ENCODE measurements at places on chromosomes 2 and 18.

GRCh38 chr18:42341423-42341822 lies 386.4 kb downstream of the PIK3C3 start:
- no peak for DNase-seq

DNA sequence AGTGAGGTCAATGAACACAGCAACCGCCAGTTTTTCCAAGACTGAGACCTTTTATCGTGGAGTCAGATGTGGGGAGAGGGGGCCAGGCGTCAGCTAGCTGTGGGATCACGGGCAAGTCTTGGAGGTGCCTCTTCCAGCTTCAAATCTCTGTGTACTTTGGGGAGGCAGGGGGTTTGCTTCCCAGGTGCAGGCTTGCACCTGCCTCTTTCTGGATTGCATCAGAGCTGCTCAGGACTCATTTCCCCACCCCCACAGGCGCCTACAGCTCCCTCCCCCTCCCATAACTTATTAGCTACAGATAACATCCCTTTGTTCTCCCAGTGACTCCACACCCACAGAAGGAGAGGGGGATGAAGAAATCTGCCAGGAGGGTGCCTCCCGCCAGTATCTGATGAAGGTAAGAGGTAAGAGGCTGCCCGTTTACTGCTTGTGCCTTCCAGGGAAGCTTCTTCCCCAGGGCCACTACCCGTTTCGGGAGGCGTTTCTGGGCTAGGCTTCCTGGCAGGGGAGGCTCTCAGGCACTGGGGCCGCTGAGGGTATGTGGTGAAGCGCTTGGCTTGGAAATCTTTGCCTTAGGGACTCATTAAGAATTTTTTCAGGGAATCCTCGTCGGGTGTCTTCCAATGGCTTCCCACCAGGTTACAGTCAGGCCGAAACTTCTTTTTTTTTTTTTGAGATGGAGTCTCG lies 18.8 kb upstream of the MRPL33 start:
- no peak for DNase-seq

- DNase-seq = no peak
Observed at GRCh38 chr2:15115776-15116175, 445.4 kb downstream of the NBAS start.

GRCh38 chr2:236753606-236754270 lies 184.1 kb downstream of the ACKR3 start:
- no peak for DNase-seq

DNA sequence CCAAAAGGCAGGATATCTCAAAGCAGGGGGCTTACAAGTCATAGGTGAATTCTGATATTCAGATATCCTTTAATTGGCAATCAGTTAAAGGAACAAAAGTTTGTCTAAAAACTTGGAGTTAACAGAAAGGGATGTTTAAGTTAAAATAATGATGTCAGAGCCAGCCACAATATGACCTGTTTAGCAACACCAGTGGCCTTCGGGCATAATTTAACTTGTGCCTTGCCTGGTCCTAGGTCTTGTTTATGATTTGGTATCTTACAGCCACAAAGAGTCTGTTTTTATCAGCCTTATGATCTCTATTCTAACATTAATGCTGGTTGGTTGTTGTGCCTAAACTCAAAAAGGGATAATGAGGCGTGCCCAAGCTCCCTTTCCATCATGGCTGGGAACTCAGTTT lies 252.9 kb downstream of the RNF152 start:
- no peak for DNase-seq

GRCh38 chr2:54577944-54578647 lies 122.0 kb downstream of the SPTBN1 start:
- DNase-seq = no peak

DNA sequence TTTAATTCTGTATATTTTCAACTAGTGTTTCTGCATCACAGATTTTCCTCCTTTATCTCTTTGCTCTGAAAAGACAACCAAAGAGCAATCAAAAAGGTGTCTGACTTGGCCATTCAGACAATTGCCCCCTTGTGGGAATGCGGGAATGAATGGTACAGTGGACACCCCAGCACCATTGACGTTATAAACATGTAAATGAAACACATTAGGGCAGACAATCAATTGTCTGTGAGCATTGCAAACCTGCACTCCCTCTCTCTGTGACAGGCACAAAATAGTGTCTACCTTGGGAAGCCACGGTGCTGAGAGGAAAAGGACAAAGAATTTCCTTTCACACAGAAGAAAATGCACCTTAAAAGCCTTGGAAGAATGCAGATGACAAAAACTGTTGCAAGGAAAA lies 8.0 kb downstream of the ZEB2 start:
- no peak for DNase-seq

DNA sequence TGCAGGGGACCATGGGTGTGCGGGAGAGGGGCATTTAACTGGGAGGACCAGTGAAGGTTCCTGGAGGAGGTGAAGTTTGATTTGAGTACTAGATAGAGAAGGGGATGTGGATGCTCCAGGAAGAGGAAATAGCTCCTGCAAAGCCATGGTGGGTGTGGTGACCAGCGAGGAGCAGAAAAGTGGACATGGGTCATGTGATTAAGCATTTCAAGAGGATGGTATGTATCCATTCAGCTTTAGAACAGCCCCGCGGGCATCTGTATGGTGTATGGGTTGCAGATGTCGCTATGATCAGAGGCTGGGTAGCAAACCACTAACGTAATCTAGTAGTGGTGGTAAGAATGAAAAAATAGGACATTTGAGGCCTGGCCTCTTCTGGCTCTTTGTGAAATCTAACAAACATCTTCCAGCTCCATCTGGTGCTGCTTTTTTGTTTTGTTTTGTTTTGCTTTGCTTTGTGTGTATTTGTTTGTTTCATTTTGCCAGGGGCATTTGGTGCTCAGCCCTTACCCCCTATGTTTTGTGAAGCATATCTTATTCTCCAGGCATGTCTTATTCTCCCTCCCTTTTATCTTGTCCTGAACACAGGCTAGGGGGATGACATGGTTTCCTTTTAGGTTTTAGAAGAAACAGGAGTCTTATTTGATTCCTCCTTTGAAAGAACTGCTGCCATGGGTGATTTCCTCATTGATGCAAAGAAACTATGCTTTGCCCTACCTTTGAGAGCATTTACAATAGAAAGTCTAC lies 226.1 kb downstream of the LRRTM1 start:
- no peak for DNase-seq

- DNase-seq = no peak
Observed at GRCh38 chr2:180669016-180669415, 311.4 kb upstream of the UBE2E3 start.

- DNase-seq = no peak
Observed at GRCh38 chr18:21735452-21736015, 5.1 kb upstream of the MIB1 start.

- DNase-seq = no peak
Observed at GRCh38 chr2:98482362-98482761, 37.7 kb downstream of the INPP4A start.

DNA sequence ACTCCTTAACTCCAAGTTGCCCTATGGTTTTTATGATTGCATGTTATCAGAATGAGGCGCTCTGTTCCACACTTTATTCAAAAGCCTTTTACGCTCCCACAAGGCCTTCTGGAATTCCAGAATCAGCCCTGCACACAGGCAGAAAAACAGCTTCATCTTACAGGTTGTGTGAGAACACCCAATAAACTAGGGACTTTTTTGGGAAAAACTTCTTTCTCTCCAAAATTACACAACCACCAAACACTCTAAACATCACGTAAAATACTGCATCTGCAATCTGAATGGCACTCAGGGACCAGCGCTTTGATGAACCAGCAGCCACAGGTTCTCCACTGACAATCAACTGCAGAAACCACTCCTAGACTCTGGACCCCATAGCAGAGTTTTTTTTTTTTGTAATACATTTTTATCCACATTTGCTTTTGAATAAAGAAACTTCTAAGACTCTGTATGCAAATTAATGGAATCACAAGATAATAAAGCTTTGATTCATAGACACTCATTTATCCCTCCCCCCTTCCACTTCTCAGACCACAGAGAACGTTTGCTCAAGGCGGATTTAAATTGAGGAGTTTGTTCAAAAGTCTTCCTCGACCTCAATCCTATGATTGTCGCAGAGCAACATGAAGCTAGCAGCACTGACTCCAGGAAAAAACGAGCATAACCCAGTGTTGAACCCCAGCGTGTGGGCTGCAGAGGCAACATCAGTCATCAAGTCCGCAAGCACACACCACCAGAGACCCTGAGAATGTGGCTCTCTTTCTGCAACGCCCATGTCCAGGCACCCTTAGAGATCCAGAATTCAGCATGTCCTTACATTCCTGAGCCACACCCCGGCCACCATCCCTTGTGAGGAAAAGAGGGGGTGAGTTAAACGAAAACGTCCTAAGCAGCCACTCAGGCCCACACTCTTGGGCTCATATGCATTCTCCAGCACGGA lies 116.5 kb downstream of the MBP start:
- DNase-seq = no peak

GRCh38 chr2:203583701-203584100 lies 48.6 kb upstream of the RAPH1 start:
- no peak for DNase-seq

DNA sequence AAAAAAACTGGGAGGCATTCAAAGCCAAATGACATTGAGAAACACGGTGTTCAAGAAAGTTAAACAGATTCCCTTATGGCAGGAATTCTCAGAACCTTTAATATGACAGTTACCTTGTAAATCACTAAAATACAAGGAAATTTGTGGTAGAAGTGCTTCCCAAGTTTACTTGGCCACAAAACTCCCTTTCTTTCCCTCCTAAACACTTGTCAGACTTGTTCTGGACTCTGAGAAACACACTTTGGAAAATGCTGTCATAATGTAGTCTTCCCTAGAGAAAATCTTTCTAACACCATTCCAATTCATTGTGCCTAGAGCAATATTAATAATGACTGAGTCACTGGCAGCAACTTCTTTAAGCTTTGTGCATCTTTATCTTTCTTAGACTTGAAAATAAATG lies 140.4 kb downstream of the ANKRD44 start:
- no peak for DNase-seq

DNA sequence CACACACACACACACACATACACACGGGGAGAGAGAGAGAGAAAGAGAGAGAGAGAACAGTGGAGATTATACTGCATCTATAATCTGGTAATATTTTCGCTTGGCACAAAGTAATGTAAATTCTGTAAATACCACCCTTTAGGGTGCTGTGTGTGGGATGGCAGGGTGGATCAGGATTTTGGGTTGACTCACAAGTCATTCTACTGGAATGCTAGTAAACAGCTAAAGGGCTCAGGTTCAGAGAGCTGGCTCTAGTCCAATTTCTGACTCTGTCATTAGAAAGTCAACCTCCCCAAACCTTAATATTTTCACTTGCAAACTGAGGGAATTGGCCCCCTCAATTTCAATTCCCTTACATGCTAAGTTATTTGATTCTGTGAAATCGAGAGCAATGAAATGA lies 308.3 kb downstream of the TSN start:
- no peak for DNase-seq

- no peak for DNase-seq
Observed at GRCh38 chr2:148966438-148966758, 72.1 kb upstream of the LYPD6B start.

- no peak for DNase-seq
Observed at GRCh38 chr2:6852195-6852594, 13.5 kb downstream of the CMPK2 start.

DNA sequence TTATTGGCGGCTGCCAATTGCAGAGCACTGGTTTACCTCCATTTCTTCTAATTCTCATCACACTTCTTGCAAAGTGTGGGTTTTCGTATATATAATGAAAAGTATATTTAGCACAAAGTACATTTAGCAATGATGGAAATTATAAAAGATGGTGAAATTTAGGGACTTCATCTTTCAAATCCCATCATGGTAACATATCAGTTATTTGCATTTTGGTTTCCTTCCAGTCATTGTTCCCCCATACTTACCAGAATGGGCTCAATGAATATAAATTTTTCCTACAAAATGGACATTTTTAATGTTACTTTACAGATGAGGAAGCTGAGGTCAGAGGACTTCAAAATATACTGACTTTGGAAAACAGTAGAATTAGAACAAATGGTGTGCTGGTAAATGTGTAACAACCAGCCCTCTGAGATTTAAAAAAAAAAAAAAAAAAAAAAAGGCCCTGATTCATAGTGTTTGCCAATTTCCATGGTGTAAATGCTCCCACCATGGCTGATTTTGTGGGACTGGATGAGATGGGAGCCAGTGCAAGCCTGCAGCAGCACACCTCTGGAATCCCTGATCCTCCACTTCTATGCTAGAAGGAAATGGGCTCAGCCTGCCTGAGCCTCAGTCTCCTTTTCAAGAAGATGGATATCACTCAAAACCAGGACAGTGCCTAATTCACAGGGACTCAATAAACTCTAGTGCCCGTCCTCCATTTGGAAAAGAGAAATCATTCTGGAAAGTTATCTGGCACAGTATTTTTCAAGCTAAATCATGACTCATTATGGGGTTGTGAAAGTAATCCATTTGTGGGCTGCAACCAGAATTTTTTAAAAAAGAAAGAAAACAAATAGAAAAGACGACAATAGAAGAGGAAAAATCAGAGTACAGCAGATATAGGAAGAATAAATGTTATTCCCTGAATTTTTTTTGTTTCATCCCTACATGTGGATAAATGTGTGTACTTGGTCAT lies 34.0 kb downstream of the LBH start:
- no peak for DNase-seq

- DNase-seq = no peak
Observed at GRCh38 chr2:133789743-133790142, 221.5 kb upstream of the NCKAP5 start.

- DNase-seq = no peak
Observed at GRCh38 chr2:27145682-27146081, 3.1 kb upstream of the TCF23 start.

DNA sequence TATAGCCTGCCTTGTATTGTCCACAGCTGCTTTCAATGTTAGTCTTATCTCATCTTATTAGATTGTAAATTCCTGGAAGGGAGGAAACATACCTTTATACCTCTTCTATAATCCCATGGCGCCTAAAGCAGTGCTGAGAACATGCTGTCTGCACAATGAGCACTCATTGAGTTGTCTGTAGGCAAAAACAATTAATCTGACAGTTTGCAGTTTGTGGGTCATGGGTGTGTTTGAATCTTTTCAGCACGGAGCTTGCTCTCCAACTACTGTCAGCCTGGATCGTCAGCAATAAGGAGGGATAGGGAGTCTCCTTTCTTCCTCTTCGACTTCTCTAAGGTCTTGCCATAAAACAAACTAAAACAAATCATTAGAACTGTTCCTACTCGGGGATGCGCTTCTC lies 26.5 kb upstream of the GREB1L start:
- no peak for DNase-seq

GRCh38 chr18:9808295-9809241 lies 77.2 kb upstream of the TXNDC2 start:
- no peak for DNase-seq

DNA sequence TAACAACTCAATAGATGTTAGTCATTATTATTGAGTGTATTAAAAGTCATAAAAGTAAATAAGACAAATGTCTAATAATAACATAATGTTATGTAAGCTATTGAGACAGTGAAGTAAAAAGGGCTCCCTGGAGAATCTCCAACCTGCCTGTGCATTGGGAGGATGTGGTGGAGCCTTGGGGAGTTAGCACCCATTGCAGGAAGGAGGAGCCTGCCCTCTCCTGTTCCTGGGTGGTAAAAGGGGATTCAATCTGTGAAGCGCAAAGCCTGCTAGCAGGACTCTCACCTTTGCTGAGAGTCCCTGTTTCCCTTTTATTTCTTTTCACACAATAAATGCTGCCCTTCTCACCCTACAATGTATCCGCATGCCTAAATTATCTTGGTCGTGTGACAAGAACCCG lies 206.1 kb downstream of the RAB3GAP1 start:
- DNase-seq = no peak

Measured in activated naive CD4-positive, alpha-beta T cell (primary cell).